ENCODE measurements at places on chromosomes 7 and 10.
A peak's percentile ranks its signal among the peaks of the same experiment; 100 is the strongest.

DNA sequence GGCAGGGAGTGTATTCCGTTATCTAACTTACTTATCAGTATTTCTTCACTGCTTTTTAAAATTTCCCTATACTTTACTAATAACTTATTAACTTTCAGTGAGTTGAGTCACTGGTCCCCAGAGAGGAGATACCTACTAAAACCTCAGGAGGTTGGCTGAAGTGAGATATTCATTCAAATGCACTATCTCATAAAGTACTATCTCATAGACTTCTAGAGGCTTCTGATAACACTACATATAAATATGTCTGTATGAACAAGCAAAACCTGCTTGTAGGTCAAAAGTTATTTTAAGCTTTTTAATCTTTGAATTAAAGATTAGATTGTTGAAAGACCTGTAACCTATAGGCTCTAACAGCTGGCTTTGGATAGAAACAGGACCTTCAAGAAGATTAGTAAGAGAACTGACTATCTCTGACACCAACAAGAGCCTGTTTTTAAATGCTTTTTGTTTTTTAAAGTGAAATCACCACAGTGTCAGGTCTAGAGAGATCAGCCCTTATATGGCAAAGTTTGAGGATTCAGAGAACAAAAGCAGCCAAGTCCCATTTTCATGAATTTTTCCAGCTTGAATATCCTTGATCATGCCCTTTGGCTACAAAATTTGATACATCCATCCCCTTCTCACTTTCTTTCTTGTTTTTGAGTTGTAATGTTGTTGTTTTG lies 242.2 kb downstream of the ARL4A start:
- no peak for DNase-seq

DNA sequence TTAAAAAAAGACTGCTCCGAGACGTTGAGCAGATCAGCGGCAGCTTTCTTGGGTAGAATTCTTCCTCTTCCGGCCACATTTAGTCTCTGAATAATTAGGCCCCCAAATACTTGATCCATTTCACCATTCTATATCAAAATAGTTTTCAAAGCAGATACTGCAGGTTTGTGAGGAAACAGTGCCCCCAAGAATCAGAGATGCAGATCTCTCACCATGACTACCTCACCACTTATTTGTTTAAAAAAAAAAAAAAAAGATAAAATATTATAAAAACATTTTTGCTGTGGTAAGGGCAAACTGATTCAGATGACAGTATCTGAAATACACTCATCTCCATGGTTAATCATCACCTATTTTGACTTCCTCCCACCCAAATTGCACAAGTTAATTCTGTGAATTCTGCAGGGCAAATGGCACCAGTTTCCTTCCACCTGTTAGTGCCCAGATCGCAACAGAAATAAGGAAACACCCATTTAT lies 210.4 kb downstream of the FAM107B start:
- DNase-seq: no peak

GRCh38 chr7:128459394-128459878 lies 3.8 kb downstream of the HILPDA start:
- DNase-seq: peak; percentile 20

GRCh38 chr7:66905689-66906088 lies 15.3 kb upstream of the TMEM248 start:
- DNase-seq: no peak

DNA sequence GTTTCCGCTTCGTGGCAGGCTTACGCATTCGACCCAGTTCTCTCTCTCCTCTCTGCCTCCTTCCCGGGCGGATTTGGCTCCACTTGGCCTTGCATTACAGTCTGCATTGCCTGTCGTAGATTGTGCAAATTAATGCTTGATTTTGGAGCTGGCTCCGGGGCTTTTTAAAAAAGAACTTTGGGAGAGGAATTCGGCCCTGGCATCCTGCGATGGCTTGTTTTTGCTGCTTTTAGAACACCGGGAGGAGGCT lies 767 bp downstream of the EIF4EBP2 start:
- DNase-seq: no peak

- no peak for DNase-seq
These were observed 225.7 kb downstream of the PLXDC2 start for GRCh38 chr10:20041931-20042330.

DNA sequence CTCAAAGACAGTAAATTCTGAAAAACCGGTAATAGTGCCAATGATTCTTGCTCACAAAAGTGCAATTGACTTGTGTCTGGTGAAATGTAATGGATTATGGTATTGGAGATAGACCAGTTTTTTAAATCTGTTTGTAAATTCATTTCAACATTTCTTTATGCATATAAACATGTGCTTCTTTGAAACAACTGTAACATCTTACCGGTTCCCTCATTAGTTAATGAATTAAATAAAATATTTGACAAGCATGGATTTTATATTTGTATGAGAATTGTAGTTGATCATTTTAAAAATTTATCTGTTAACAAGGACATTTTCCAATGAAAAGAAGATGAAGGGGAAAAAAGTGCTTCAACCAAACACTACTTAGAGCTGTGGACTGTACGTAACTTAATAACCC lies 21.0 kb upstream of the APBB1IP start:
- DNase-seq: no peak

- peak; percentile 43 for DNase-seq
These were observed 117.4 kb downstream of the INPP5A start for GRCh38 chr10:132654708-132655661.
